ENCODE measurements at places on chromosomes 1 and 21. TPM values are rescaled to one million over a fixed set of nuclear protein-coding genes. Genes with fewer than 3 reads are reported as not detected.

RNF220 gene
- total RNA-seq = 122 TPM

GRCh38 chr1:21866707-21867043, 54.6 kb downstream of the LDLRAD2 start:
- no peak overlapping the region for H3K4me3 ChIP-seq
- no peak for DNase-seq
- no peak overlapping the region for H3K27ac ChIP-seq
- no peaks in the 10 kb centered on the region for H3K36me3 ChIP-seq

DNA sequence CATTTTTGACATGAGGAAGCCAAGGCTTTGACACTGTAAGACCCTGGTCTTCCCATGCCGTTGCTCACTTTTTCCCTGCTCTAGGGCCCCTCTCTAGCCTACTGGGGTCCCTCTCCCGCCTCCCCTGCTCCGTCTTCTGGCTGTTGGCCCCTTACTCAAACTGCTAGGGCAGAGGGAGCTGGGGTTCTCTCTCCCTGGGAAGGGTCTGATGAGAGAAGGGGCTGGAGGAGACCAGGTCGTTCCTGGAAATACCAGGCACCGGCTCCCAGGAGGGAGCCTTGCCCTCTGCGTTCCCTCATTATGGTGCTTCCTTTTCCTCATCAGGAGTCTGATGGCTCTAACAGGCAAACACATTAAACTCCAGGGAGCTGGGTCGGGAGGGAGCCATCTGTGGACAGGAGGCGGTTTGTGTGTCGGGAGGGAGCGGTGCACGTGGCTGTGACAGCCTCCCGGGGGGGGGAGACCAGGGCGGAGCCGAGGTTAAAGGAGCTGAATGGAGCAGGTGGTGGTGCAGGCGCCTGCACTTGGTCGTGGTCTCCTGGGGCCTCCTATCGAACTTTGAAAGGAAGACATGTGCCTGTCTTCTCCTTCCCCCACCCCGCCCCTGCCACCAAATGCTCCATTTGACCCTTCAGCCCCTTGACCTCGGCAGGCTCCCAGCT, 35.4 kb upstream of the LHX4 start:
- DNase-seq = no peak
- no peak overlapping the region for H3K4me3 ChIP-seq
- peaks cover 6% of the 10 kb centered on the region for H3K4me1 ChIP-seq
- peaks cover 19% of the 10 kb centered on the region for H3K36me3 ChIP-seq

GRCh38 chr1:215201283-215201682, 118.7 kb downstream of the KCNK2 start:
- no peaks in the 10 kb centered on the region for H3K27me3 ChIP-seq
- DNase-seq = no peak
- H3K4me3 ChIP-seq = no peak overlapping the region
- no peaks in the 10 kb centered on the region for H3K36me3 ChIP-seq

NPHP4 gene
- total RNA-seq = 6.2 TPM

Measured in naive thymus-derived CD8-positive, alpha-beta T cell (primary cell).